ENCODE measurements at places on chromosomes 7 and 10.
A peak's percentile ranks its signal among the peaks of the same experiment; 100 is the strongest.

GRCh38 chr10:58028597-58029366, 238.9 kb downstream of the IPMK start:
- no peak for DNase-seq

GRCh38 chr7:117707080-117707479, 166.2 kb downstream of the CTTNBP2 start:
- no peak for DNase-seq

- no peak for DNase-seq
Measured at GRCh38 chr10:28366994-28367393, 64.1 kb upstream of the MPP7 start.

GRCh38 chr10:97475936-97476594, 22.2 kb downstream of the MMS19 start:
- no peak for DNase-seq

DNA sequence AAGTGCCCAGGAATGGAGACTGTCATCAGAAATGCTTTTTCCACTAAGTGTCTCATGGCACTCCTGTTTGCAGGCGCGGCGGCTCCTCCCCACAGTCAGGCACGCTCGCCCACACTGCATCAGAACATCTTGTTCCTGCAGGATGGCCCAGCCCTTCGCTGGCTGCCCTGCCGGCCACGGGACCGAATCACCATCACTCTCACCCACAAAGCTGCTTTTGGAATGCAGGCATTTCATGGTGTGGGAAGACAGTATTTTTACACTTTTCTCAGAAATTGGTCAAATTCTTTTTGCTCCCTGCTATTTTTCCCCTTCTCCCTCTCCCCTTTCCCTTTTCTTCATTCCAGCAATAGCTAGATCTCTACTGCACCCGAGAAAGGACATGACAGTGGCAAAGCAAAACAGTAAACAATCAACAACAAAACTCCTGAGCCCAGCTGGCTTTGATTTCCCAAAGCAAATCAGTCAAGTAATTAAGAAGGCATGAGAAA, 176.1 kb upstream of the TNS3 start:
- DNase-seq: no peak

DNA sequence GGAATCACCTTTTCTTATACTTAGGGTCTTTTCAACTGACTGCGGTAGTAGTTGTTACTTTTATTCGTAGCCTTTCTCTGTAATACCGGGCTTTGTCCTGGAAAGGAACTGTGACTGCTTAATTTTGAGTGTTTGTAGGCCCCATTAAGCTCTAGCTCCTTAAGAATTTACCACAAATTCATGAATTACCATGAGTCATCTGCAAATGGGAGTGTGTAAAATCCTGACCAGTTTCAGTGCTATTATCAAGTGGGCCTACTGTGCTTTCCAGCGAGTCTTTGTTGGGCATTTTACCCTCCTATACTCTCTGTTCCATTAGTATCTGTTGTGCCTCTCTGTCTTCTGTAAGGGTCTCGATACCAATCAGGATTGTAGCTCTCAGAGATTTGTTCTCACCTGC, 49.7 kb downstream of the ZMYND11 start:
- no peak for DNase-seq

DNA sequence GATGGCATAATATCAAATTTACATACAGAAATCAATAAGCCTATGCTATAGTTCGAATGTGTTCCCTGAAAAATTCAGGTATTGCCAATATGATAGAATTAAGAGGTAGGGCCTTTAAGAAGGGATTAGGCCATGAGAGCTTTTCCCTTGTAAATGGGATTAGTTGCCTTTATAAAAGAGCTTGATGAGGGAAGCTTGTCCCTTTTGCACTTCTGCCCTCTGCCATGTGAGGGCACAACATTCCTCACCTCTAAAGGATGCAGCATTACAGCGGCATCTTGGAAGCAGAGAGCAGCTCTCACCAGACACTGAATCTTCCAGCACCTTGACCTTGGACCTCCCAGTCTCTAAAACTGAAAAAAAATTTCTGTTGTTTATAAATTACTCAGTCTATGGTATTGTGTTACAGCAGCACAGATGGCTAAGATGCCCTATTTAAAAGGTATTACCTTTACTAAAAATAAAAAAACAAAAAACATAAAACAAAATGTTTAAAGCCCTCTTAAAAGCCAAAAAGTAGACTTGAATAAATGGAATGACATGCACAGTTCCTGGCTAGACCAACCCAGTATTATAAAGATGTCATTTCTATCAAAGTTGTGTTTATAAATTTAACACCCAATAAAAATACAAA, 909.6 kb downstream of the REEP3 start:
- DNase-seq: peak; percentile 11

DNA sequence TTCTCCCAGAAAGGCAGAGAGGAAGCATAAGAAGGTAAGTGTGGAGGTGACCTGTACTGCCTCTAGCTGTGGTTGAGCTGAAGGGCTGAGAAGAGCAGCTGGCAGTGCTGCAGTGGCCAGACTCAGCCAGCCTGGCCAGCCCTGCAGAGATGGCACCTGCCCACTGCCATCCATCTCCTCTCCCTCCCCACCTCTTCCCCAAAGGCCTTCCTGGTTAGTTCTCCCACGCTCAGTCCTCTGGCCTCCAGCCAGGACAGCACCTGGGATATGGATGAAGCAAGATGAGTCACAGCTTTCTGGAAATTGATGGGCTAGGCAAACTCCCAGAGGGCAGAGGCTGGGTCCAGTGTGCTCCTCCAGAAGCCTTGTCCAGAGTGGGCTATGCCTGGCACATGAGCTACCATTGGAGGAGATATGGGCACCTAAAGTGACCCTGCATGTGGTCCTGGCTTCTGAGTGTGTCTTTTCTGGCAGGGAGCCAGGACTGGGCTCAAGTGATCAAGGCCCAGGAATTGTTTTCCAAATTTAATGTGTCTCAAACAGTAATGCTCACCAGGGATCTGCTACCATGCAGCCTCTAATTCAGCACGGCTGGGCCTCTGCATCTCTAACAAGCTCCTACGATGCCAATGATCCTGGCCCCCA, 81.0 kb upstream of the CACUL1 start:
- DNase-seq: no peak

- no peak for DNase-seq
Measured at GRCh38 chr7:158345731-158346130, 241.9 kb downstream of the PTPRN2 start.

GRCh38 chr7:43701500-43701854, 27.8 kb downstream of the COA1 start:
- no peak for DNase-seq

GRCh38 chr7:36986511-36986933, 262.2 kb upstream of the AOAH start:
- DNase-seq: no peak

- DNase-seq: peak; percentile 20
Measured at GRCh38 chr7:131890176-131890575, 333.7 kb upstream of the PODXL start.

DNA sequence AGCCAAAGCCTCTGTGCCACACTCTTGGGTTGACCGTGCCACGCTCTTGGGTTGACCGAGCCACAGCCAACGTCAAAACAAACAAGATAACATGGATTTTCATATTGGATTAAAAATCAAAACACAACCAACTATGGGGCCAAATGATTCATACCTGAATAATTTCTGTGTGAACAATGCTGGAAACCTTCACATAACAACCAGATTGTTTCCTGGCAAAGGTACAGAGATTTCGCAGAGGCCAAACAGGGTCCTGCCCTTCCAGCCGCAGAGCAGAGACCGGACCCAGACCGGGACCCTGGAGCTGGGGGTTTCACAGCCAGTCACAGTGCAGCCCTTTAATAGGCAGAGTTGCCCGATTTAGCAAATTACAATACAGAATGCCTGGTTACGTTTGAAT, 40.5 kb downstream of the ITIH5 start:
- DNase-seq: no peak

- no peak for DNase-seq
Measured at GRCh38 chr7:26500749-26501352, 209.2 kb downstream of the SNX10 start.

- DNase-seq: no peak
Measured at GRCh38 chr7:19772306-19772705, 1.1 kb downstream of the TMEM196 start.

- DNase-seq: no peak
Measured at GRCh38 chr7:87570178-87570577, 30.5 kb downstream of the ABCB1 start.

- no peak for DNase-seq
Measured at GRCh38 chr10:100826983-100827818, 81.8 kb downstream of the PAX2 start.

- DNase-seq: no peak
Measured at GRCh38 chr10:128530301-128530700, 404.1 kb upstream of the MKI67 start.

DNA sequence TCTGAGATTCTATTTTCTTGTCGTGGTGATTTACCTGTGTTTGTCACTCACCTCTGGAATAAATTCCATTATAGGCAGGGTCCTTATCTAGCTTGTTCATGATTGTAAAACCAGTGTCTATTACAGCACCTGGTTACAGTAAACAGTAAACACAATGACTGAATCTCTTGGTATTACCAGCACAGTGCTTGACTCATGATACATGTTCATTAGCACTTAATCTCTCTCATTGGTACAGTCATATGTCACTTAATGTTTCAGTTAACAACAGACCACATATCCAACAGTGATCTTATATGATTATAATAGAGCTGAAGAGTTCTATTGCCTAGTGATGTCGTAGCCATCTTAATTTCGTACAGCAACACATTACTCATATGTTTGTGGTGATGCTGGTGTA, 1.6 kb upstream of the TASOR2 start:
- no peak for DNase-seq

DNA sequence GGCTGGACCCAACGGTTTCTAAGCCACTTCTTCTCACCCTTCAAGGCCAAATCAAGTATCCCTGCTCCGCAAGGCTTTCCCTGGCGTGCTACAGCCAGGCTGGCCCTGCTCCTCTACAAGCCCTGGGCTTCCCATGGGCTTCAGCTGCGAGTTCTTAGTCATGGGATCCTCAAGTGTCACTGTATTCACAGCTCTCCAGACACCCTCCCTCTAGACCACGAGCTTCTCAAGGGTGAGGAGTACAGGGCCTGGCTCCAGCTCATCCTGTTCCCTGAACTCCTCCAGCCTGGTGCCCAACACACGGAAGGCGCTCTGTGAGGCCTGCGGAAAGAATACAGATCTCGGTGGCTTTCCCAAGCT, 38.8 kb downstream of the FAM53B start:
- no peak for DNase-seq

DNA sequence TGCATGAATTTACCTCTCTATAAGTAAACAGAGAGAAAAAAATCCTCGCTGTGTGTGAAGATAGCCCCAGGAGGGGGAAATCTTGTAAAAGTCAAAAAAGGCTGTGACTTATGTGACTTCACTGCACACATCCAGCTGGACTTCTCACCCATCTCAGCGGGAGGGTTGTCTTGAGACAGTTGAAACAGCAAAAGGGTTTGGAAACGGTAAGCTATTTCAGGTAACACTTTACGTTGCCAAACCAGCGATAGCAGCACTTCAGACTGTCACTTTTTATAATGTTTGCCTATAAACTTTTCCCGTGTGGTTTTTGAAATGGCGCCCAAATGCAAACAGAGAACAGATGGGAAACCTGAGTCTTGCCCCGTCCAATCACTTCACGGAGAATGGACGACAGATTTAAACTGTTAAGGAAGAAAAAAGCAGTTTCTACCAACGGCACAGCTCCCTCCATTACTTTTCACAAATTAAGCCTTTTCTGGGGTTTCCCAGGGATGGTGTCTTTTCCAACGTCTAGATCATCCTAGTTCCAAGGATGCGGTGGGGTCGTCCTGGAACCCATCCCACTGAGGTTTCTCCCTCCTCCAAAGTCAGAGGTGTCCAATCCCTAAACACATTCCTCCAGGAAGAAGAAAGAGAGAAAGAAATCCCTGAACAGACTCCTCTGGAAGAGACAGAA, 25.2 kb downstream of the FGFR2 start:
- no peak for DNase-seq

GRCh38 chr7:66737667-66738066, 2.9 kb upstream of the RABGEF1 start:
- no peak for DNase-seq

GRCh38 chr10:127743205-127743604, 6.2 kb downstream of the FOXI2 start:
- no peak for DNase-seq

GRCh38 chr7:67990716-67991115, 994.1 kb downstream of the TYW1 start:
- DNase-seq: no peak

All from renal pelvis (tissue), 12 donors.